ENCODE measurements at places on chromosomes 5 and 9.
A peak's percentile ranks its signal among the peaks of the same experiment; 100 is the strongest.

GRCh38 chr5:6667648-6668047 lies 34.4 kb downstream of the SRD5A1 start:
- no peak for DNase-seq

GRCh38 chr5:134574521-134574920 lies 49.1 kb downstream of the JADE2 start:
- no peak for DNase-seq

GRCh38 chr5:83011985-83012384 lies 65.2 kb downstream of the TMEM167A start:
- DNase-seq: no peak

- DNase-seq: no peak
Measured at GRCh38 chr9:2798423-2798822, 45.5 kb downstream of the PUM3 start.

- DNase-seq: peak; percentile 8
Measured at GRCh38 chr5:147857302-147858129, 21.0 kb upstream of the SCGB3A2 start.

Data from activated effector memory CD4-positive, alpha-beta T cell treated with Interleukin-2 at 50 U/mL for 16 hours (primary cell).